Activated CD4-positive, alpha-beta memory T cell treated with anti-CD3 and anti-CD28 coated beads for 36 hours (primary cell): ENCODE measurements at places on chromosomes 4 and X. TPM values are rescaled to one million over a fixed set of nuclear protein-coding genes. Genes with fewer than 3 reads are reported as not detected.

The SYNPO2 gene
- 0.12 TPM for total RNA-seq

The SLC26A1 gene
- total RNA-seq: not detected

The TMEM156 gene
- total RNA-seq: 28.0 TPM

DNA sequence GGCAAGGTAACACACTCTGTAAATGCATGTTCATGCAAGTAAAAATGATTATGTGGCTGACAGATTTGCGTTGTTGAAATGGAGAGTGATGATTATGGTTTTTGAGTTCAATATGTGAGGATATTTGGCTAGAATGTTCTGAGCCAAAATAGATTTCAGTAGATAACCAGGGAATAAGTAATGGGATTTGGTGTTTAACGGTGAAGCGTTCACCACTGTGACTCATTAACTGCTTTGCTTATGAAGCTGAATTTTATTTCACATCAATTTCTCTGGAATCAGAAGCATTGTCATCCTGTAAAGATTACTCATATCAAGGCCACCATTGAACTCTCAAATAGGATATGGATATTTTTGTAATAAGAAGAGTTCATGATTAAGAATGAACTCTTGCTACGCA lies 11.7 kb downstream of the AFP start:
- no peak for DNase-seq

- DNase-seq: no peak
These were observed 21.9 kb upstream of the MAD2L1 start for GRCh38 chr4:120088507-120088906.

- no peak for DNase-seq
These were observed 16.8 kb downstream of the BTC start for GRCh38 chr4:74777531-74777930.

- DNase-seq: no peak
These were observed 39.6 kb upstream of the GPR78 start for GRCh38 chr4:8540586-8540985.

DNA sequence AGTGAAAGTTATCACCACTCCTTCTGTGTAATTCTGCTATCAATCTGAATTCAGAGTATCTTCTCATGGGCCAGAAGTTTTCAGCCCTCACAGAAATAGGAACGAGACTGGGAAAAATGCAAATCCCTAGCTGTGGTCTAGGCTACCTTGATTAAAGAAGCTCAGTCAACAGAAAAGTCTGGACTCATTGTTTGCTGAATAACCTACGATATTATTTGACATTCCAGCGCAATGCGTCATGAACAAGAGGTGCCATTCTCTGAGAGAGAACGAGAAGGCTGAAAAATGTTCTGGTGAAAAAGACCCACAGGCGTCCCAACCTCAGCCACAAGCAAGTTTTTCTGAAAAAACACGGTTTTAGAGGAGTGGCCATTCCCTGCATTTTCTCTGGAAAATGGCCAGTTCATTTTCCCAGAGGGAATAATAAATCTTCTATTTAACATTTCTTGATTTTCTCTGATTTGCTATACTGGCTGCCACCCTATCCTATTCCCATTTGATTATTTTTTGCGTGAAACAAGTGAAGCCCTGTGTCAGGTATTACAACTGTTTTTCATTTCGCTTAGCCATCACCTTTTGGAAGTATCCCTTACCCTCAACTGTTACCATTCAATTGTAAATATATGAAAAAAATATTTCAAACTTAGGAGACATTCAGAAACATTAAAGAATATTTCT lies 1117.6 kb upstream of the PRKX start:
- no peak for DNase-seq

GRCh38 chr4:24273136-24273535 lies 311.2 kb downstream of the DHX15 start:
- no peak for DNase-seq

DNA sequence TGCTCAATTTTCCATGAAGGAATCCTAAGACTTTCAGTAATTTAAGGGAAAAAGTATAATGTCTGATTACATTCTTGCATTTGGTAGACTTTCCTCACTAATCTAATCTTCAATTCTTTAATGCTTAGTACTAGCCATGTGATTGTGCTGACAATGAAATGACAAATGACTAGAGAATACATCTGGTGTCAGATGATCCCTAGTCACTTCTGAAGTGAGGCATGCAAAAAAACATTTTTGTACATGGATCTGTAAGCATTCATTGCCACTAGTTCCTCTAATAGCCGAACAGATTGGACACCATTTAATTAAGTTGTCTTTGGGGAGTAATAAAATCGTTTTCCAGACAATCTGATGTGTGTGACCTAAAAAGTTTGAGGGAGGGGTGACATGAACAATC lies 62.7 kb upstream of the NRK start:
- no peak for DNase-seq

DNA sequence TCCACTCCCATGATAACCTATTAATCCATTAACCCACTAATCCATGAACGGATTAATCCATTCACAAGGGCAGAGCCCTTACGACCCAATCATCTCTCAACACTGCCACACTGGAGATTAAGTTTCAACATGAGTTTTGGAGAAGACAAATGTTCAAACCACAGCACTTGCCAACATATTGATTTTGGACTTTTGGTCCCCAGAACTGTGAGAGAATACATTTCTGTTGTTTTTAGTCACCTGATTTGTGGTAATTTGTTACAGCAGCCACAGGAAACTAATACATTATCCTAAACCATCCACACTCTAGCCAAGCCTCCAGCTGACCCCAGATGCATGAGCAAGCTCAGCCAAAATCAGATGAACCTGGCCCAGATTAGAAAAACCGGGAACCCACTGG lies 22.4 kb downstream of the SEC24D start:
- no peak for DNase-seq

- no peak for DNase-seq
These were observed 62.0 kb downstream of the HTRA3 start for GRCh38 chr4:8331575-8331955.

DNA sequence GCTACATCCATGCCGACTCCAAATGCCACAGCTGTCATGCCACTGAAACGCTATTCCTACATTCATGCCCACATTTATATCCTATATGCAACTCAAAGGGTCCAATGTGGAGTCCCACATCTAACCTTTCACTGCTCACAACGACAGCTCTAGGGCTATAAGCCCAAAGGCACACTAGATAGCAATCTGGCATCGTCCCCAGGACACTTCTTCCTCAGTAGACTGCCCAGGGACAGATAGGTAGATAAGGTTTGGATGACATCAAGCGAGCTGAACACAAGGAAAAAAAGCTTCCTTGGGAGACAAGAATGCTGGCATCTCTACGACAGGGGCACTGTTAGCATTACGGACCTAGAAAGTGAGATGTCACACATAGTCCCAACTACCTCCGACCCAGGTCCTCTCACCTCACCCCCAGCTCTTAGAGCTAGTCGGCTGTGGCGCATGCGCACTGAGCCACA lies 685 bp downstream of the RAB9B start:
- no peak for DNase-seq

DNA sequence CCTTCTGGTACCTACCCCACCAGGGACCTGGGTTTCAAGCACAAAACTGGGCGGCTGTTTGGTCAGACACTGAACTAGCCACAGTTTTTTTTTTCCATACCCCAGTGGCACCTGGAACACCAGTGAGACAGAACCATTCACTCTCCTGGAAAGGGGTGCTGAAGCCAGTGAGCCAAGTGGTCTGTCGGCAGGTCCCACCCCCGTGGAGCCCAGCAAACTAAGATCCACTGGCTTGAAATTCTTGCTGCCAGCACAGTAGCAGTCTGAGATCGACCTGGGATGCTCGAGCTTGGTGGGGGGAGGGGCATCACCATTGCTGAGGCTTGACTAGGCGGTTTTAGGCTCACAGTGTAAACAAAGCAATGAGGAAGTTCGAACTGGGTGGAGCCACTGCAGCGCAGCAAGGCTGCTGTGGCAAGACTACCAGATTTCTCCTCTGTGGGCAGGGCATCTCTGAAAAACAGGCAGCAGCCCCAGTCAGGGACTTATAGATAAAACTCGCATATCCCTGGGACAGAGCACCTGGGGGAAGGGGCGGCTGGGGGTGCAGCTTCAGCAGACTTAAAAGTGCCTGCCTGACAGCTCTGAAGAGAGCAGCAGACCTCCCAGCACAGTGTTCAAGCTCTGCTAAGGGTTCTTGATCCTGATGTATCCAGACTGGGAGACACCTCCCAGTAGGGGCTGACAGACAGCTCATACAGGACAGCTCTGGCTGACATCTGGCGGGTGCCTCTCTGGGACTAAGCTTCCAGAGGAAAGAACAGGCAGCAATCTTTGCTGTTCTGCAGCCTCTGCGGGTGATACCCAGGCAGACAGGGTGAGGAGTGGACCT lies 223.0 kb downstream of the COX18 start:
- DNase-seq: no peak

DNA sequence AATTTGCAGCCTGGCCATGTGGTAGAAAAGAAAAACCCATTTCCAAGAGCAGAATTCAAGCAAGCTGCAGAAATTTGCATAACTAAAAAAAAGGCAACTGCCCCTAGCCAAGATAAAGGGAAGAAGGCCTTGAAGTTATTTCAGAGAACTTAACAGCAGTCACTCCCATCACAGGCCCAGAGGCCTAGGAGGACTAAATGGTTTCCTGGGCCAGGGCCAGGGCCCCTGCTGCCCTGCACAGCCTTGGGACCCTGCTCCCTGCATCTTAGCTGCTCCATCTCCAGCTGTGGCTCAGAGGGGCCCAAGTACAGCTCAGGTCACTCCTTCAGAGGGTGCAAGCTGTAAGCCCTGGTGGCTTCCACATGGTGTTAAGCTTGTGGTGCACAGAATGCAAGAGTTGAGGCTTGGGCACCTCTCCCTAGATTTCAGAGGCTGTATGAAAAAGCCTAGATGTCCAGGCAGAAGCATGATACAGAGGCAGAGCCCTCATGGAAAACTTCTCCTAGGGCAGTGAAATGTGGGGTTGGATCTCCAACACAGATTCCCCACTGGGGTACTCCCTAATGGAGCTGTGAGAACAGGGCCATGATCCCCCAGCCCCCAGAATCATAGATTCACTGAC lies 6.7 kb upstream of the MID2 start:
- no peak for DNase-seq

DNA sequence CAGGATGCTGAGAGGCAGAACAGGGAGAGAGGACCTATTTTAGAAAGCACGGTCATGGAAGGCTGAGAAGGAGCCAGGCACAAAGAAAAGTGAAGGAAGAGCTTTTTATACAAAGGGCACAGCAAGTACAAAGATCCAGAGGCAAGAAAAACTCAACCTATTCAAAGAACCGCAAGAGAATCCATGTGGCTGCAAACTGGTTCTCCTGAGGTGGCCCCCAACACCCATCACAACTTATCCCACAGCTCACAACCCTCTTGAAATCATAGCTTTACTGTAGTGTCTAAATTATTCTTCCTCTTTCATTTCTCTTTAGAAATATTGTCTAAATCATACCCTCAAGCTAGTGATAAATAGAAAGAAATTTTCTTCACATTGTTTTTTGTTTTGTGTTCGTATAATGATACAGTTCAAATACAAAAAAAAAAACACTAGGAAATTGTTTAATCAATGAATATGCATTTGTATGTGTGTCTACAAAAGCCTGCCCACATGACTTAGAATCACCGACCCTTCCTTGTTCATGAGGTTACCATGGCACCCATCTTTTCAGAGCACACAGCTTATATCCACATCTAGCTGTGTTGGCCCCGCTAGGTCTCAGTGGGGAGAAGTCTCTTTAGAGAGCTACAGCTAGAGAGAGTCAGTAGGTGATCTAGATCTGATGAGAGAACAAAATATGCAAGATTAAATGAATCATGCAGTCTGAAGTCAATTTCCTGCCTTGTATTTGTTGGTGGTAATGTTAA lies 126.9 kb upstream of the DCLK2 start:
- DNase-seq: no peak

DNA sequence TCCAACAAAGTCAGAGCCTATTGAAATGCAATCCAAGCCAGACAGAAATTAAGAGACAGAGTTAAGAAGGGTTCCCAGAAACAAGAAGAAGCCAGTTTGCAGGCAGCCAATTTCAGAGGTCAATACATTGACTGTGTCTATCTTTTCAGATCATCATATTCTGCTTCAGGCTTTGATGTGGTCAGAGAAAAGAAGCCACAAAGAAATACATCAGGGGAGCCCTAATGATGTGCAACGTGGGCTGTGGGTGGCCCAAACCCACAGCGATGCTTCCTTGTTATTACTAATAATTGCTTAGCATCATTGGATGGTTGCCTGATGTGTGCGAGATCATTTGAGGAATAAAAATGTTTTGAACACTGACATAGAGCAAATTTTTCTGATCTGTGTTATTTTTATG lies 99.0 kb upstream of the DUSP21 start:
- no peak for DNase-seq

DNA sequence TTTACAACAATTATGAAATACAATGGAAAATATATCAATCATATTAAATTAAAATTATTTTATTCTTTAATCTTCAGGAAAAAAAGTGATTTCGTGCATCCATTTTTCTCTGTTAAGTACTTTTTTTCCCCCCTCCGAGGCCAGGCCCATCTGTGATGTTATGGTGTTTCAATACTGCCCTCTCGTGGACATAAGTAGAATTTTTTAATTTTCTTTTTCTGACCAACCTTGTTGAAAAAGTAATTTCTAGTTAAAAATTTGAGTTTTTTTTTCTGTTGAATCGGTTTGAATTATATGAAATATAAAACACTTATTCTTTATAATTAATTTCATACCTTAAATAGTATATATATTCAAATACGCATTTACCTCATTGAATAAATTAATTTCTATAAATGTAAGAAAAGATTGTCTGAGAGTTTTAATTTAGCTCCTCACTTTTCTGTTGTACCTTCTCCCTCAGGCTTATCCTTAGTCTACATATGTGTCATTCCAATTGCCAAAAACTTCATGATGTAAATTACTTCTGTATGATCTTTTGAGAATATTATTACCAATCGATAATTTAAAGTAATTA lies 175.8 kb upstream of the TECRL start:
- no peak for DNase-seq

- DNase-seq: no peak
These were observed 127.0 kb downstream of the PCDH7 start for GRCh38 chr4:30847167-30847566.

- DNase-seq: peak; percentile 33
These were observed 59.3 kb downstream of the IRF2 start for GRCh38 chr4:184415071-184415470.

DNA sequence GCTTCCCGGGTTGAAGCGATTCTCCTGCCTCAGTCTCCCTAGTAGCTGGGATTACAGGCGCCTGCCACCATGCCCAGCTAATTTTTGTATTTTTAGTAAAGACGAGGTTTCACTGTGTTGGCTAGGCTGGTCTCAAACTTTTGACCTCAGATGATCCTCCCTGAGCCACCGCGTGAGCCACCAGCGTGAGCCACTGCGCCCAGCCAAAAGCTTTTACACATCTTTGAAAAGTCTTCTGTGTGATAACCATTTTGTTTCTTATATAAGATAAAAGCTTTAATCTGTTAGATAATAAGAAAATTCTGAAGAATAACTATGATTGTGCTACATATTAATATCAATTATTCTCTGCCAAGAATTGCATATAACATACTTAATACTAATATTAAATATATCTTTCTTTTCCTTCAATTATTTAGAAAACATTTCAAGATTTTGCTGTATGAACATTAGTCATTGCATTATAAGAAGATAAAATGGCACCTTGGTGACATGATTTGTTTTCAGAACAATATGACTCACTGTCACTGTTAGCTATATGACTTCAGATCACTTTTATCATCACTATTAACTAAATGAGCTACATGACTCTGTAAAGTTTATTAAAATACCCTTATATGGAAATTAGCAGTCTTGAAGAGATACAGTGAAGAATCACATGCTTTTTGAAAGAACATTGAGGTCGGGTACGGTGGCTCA lies 33.4 kb downstream of the RUFY3 start:
- DNase-seq: no peak
